ENCODE measurements at places on chromosomes 11 and 22.

DNA sequence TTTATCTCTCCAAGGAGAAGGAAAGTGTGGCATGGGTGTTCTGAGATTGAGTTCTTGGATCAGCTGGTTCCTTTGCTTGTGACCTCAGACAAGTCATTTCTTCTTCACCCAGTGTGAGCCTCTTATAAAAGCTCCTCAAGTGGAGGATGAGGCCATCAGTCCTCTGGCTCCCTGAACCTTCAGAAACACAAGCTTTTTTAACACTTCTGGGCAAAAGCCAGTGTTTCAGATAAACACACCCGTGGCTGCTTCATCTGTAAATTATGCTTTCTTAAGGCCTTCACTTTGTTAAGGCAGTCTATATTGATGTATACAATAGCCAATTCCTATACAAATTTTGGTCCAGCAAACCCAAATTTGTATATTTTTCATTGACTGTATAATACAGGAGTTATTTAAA, 179.9 kb downstream of the DBX1 start:
- DNase-seq = no peak

DNA sequence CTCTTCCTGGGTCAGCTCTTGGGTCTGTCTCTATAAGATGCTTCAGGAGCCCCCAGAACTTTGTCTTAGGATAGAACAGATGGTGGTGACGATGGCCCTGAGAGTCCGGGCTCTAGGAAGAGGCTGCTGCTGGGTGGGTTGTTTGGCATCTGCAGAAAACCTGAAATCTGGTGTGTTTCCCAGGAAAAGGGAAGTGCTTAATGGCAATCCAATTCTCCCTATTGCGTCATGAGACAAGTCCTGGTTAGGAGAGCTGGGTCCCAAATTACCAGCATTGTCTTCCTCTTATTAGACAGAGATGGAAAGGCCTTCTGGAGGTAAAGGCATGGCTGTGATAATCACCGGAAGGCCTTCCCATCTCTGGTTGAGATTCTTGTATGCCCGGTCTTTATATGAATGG, 48.9 kb upstream of the GRAMD1B start:
- DNase-seq = no peak

DNA sequence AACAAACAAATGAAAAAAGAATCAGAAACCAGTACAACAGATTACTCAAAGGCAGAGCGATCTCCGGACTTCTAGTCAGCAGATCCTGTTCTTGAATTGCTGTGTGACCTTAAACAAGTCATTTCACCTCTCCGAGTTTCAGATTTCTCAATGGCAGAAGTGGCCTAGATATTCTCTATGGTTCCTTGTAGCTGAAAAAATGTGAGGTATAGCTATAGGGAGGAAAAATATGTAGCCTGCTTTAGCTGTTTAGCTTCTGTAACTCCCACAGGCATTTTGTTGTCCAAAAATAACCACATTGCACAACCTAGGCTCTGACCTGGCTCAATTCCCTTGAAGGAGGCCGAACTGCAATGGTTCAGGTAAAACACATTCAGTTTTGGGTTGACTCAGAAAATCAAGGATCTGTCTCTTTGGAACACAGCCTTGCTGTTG, 100.7 kb downstream of the DBX1 start:
- no peak for DNase-seq

- peak; percentile 23 for DNase-seq
Measured at GRCh38 chr11:7353100-7353499, 101.4 kb downstream of the SYT9 start.

GRCh38 chr22:23263651-23264555, 83.6 kb downstream of the BCR start:
- no peak for DNase-seq

DNA sequence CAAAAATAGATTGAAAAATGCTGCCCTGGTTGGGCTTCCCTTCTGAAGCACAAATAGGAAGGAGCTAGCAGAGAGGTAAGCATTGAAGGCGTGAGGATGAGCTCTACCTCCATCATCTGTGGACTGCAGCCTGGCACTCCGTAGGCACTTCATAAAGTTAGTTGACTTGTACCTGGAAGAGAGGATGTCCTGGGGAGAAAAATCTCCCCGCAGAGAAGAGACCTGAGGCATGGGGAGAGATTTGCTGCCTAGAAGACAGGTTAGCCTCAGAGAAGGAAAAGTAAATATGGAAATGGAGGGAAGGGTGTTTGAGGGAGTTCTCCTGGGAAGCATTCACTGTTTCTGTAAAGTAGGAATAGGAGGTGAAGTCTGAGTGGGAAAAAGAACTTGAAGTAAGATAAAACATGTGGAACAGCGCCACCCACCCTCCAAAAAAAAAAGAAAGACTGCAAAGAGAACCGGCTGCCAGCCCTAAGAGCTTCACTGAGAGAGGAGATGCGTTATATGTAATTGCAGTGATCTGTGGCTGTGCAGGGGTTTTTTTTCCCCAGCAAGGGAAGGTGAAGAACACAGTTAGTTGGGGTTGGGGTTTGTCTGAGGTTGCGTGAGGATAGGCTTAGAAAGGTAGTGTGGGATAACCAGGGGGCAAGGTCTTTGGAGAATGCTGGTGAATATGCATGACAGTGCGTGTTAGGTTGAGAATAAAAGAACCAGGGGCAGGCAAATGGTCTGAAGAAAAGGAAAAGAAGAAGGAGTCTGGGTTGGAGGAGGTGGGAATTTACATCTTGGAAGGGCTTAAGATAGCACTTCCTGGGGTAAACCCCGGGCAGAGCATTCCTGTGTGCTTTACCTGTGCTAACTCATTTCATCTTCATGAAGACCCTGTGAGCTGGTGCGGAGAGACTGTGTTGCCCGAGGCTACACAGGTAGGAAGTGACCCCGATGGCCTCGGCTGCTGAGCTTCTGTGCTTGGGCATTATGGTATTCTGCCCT, 16.0 kb downstream of the TNRC6B start:
- no peak for DNase-seq

DNA sequence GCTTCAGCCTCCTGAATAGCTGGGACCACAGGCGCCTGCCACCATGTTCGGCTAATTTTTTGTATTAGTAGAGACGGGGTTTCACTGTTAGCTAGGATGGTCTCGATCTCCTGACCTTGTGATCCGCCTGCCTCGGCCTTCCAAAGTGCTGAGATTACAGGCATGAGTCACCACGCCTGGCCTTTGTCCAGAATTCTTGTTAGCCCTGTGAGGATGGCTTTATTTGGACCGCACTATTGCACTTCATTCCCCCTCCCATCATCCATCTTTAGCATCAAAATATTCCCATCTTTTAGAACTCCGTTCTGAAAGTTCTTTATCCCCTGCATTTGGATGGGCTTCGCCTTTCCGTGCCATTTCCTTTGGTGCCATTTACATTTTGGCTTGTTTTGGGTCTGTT, 2.6 kb downstream of the SAMM50 start:
- no peak for DNase-seq

- DNase-seq = peak; percentile 74
Measured at GRCh38 chr11:27485930-27486773, 13.6 kb upstream of the LGR4 start.

DNA sequence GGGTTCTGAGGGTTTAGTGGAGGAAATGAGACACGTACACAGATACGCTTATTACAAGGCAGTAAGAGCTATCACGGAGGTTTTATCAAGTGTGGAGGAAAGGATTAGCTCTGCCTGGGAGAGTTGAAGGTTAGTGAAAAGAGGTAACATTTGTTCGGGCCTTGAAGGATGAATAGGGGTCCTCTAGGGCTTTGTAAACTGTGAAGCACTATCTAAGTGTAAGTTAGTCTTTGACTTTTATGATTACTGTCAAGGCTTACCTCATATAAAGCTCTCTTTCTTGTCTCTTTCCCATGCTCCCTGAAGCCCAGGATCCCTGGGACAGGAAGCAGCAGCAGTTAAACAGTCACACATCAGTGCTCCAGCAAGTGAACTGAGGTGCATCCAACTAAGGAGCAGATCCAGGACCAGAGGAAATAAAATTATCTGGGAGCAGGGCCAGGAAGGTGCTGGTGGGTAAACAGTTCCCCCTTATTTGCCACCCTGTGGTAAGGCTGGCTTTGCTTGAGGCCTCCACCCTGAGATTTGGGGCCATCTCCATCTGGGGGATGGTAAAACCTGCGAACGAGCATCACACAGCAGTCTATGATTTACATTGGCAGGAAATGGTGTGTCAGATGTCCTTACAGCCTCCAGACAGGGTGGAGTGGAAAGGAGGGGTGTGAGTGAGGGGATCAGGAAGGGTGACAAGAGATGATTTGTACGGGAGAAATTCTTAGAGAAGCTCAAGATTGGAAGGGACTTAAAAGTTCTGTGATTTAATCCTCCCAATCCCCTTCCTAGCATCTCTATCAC, 27.2 kb downstream of the GVQW3 start:
- DNase-seq = no peak

- no peak for DNase-seq
Measured at GRCh38 chr11:68763181-68763721, 11.9 kb upstream of the TESMIN start.

GRCh38 chr11:86632499-86633269, 39.7 kb downstream of the ME3 start:
- DNase-seq = no peak
